NCI-H1694 (cell line): ENCODE measurements at places on chromosomes 11 and 22.

DNA sequence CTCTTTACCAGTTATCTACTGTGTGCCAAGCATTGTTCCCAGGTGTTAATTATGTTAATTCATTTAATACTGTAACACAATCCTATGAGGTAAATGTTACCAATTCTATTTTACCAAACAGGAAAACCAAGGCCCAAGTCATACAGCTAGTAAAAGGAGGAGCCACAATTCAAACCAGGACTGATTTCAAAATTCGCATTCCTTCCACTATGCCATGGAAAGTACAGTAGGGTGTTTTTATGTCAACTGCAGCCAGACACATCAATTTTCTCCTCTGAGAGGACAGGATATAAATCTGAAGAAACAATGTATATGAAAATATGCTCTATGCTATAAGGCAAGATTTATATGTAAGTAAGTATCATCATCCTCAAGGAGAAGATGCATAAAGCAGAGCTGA is 104.3 kb downstream of the RPL27A start:
- no peak for DNase-seq

GRCh38 chr22:17836992-17837742 is 62.9 kb upstream of the BID start:
- DNase-seq: no peak

DNA sequence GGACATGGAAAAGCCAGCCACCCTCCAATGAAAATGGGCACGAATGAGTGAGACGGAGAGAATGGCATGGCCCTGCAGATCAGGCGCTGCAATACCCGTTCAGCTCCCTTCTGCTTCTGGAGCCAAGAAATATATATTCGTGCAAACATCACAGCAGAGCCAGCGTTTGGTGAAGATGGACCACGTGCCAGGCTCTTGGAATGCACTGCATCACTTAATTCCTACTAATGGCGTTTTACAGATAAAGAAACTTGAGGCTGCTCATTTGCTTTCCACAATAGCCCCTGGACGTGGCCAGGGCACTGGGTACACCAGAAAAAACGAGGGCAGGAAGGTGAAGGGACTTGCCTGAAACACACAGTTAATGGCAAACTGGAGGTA is 1.6 kb upstream of the FXYD2 start:
- DNase-seq: no peak

DNA sequence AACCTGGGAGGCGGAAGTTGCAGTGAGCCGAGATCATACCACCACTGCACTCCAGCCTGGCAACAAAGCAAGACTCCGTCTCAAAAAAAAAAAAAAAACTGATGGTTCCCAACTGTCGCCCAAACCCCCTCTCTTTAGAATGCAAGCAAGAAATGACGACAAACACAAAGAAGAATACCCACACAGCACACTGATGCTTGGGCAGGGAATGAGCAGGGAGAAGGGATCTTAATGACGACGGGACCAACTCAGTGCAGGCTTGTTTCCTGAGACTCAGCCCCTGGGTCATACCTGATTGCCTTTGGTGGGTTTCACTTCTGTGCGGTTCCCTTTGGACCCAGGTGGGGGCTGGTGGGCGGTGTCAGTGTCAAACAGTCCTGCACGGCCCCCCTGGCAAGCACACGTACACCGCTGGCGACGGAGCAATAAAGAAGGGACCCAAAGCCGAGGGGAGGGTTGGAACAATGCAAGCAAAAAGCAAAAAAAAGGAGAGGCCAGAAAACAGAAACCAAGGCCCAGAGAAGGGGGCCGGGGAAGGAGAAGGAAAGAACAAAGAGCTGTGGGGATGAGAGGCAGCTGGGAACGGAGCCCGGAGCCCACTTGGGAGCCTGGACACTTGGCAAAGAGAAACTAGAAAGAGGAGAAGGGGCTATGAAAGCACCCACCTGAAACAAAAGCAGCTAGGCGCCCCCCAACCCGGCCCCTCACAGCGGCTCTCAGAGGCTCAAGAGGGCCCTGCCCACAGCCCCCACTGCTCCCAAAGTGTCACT is 99.6 kb downstream of the CELSR1 start:
- DNase-seq: no peak

DNA sequence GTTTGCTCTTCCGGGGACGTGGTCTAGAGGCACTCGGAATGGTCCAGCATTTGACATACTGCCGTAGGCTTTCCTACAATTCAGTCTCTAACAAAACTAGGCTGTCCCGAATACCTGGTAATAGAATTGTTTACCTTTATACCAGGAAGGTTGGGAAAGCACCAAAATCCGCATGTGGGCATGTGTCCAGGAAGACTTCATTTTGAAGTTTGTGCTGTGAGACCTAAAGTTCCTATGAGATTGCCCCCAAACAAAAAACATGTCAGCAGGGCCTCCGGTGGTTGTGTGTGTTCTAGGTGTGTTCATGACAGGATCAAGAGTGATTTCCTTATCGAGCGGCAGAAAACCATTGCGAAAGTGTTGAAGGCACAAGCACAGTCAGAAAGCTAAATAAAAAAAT is 26.1 kb downstream of the HSPA8 start:
- DNase-seq: no peak

DNA sequence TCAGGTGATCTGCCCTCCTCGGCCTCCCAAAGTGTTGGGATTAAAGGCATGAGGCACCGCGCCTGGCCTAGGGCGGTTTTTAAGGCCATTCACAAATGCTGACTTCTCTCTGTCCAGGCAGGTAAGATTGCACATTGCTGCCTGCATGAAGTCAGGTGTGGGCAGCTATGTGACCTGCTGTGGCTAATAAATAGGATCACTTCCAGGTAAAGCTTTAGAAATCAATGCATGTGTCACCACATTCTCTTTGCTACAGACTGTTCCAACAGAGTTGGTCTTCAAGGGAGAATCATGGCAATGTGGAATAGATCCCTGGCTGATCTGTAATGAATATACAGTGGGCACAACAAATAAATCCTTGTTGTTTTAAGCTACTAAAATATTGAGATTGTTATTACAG is 260.3 kb upstream of the PITPNB start:
- DNase-seq: no peak

DNA sequence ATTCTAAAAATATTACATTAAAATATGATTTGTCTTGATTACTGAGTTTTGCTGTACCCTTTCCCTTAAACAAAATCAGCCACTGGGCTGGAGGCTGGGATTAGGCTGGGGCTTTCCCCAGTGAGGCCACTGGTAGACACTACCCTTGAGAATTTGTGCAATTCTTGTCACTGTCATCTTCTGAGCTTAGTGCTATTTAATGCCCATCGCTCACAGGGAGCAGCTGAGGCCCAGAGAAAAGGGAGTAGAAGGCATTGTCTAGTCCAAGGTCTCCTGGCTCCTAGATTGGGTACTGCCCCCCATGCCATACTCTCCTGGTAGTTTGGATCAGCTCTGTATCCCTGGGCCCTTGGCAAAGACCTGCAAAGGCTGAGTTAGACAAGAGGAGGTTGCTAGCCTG is 6.7 kb downstream of the CHRM1 start:
- no peak for DNase-seq

DNA sequence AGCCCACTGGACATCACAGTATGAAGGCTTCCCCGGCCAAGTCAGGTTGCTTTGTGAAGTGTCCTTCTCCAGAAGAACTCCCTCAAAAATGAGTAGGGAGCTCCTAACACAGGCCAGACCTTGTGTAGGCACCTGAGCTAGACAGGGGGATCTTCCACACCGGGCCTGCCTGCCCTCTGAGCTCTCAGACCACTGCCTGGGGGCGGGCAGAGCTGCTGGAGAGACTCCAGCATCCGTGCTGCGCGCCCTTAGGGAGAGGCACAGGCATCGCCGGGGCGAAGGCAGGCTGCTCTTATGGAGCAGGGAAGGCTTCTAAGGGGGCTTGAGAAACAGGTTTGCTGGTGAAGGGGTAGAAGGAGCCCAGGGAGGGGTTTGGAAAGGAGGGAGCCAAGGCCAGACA is 4.4 kb downstream of the KCNJ5 start:
- no peak for DNase-seq

DNA sequence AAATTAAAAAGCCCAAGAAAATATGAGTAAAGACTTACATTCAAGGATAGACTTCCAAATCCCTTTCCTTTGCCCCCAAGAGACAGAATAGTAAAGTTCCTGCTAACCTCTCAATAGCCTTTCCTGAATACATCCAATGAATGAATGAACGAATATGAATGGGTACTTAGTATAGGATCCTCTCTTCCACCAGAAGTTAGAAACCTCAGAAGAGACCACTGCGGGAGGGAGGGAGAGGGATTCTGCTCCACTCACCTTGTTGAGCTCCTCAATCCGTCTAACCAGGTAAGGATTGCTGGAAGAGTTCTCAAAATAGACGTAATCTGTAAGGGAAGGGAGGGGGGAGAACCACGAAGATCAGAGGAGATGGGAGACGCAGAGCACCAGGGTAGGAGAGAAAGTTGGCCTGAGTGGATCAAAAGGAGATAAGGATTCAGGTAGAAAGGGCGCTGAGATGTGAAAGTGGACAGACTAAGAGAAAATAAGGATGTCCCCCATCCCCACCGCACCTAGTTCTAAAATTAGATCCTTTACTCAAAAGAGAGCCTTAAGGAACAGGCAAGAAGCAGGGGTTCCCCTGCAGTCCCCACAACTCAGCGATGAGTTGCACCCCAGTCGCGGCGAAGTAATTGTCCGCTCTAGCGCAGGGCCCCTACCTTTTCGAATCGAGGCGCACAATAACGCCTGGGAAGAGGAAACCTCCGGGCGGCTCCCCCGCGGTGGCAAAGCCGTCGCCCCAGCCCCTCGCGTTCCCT is 1.1 kb downstream of the MTA2 start:
- DNase-seq: no peak

DNA sequence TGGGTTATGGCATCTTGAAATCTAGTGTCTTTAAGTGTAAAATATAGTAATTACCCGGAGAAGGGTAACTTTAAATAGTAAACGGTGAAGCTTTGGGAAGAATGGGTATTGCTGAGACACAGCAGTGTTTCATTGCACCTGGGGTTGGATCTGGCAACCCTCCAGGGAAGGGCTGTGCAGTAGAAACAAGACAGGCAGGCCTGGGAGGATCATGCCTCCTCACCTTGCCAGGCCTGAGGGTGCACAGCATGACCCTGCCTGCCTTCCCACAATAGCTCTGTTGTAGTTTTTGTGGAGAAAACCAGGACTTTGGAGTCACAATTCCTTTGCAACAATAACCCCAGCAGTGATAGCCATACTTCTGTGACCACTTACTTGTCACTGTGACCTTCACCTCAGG is 64.6 kb upstream of the ADSL start:
- no peak for DNase-seq

GRCh38 chr11:130827451-130828377 is 88.6 kb downstream of the SNX19 start:
- DNase-seq: no peak

GRCh38 chr11:48172818-48173609 is 43.6 kb upstream of the OR4B1 start:
- peak; percentile 64 for DNase-seq

GRCh38 chr11:103281301-103281700 is 172.1 kb downstream of the DYNC2H1 start:
- no peak for DNase-seq

DNA sequence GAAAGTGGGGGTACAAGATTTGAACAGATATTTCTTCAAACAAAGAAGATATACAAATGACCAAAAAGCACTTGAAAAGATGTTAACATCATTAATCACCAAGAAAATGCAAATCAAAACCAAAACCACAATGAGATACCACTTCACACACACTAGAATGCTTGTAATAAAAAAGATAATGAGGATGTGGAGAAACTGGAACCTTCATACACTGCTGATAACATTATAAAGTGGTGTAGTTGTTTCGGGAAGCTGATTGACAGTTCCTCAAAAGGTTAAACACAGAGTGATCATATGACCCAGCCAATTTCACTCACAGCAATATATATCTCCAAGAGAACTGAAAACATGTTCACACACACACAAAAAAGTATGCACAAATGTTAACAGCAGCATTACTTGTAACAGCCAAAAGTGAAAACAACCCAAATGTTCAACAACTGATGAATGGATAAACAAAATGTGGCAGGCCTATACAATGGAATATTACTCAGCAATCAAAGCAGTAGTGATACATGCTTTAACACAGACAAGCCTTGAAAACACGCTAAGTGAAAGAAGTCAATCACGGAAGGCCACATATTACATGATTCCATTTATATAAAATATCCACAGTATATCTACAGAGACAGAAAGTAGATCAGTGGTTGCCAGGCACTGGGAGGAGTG is 15.1 kb downstream of the PITPNB start:
- DNase-seq: no peak

GRCh38 chr11:16049611-16050010 is 306.7 kb downstream of the SOX6 start:
- no peak for DNase-seq

DNA sequence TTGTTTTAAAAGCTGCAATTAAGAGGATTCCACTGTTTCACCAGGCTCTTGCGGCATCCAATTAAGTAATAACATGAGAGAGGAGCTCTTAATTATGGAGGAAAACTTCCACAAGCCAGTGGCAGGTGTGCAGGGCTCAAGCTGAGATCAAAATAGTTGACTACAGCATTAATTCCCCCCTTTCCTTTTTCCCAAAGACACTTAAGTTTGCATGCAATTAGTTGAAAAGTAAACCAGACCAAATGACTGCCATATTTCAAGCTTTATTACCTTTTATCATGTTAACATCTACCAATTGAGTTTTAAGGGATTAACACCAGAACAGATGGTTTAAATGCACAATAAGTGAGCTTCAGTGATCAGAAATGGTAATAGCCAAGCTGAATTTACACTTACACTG is 32.1 kb downstream of the FAM168A start:
- peak; percentile 20 for DNase-seq

GRCh38 chr22:45296628-45297297 is 12.0 kb downstream of the UPK3A start:
- no peak for DNase-seq

GRCh38 chr11:75536786-75537641 is 11.3 kb upstream of the GDPD5 start:
- no peak for DNase-seq

- no peak for DNase-seq
Observed at GRCh38 chr11:71179877-71180605, 72.3 kb downstream of the SHANK2 start.

- DNase-seq: no peak
Observed at GRCh38 chr11:110990311-110990710, 255.2 kb upstream of the POU2AF2 start.
